ENCODE measurements at places on chromosomes 2 and 18.
A peak's percentile ranks its signal among the peaks of the same experiment; 100 is the strongest.

GRCh38 chr2:30664761-30665358 lies 142.4 kb downstream of the CAPN13 start:
- DNase-seq: no peak

DNA sequence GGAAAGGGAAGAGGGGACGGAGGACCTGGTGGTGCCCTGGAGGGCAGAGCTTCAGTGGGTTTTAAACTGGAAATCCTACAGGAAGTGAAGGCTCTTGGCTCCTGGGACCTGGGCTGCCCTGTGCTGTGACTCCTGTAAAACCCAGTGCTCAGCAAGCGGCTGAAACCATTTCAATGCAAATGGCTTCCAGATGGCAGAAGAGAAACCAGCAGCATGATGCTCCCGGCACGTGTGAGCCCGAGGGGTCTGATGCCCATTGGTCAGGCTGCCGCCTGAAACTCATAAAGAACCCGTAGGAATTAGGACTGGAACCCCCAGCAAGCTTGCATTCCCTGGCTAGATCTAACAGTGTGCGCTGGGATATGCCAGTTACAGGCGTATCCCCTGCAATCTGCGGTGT lies 109.2 kb upstream of the THOC1 start:
- DNase-seq: no peak

DNA sequence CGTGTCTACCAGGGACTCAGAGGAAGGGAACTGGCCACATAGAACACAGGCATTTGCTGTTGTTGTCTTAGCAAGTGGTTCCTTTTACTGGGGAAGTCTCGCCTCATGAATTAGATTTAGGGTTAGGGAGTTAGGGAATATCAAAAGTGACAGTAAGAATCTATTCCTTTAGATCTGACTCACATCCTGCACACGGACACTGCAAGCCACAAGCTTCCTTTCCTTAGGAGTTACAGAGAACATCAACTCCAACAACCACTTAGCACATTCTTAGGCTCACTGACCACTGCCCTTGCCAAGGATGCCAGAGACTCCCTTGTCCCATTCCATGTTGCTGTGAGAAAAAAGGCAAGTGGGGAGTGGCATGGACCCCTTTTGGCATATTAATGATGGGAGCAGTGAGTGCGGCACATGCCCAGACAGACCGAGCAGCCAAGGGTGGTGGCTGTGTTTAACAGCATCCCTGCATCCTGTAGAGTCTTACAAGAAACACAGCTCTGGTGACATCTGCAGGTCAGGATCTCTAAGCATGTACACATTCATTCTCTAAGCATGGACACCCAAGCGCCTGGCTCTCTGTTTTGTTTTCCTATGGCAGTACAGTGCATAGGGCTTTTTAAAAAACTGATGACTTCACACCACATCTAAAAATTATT lies 745.6 kb upstream of the RAB6C start:
- DNase-seq: peak; percentile 23

DNA sequence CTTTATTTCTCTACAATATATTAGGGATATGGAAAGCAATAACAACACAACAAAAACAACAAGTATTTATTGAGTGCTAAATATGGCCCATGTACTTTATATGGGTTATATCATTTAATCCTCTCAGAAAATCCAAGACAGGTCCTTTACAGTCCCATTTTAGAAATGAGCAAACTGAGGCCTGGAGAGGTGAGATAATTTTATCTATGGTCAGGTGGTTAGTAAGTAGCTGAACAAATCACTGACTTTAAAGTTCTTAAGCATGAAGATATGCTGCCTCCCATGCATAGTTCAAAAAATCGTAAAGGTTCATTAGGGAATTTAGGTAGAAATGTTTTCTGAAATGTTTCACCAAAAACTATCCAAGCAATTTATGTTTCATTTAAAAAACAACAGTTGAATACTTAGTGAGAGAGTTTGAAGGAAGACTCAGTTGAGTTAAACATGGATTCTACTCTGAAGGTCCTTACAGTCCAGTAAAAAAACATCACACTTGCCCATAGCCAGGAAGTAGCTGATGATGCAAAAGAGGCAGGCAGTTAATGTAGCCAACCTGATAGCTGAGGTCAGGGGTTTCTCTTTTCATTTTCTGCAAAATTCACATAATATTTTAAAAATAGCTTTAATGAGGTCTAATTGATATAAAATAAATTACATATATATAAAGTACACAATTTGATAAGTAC lies 7.6 kb upstream of the NFE2L2 start:
- DNase-seq: no peak

DNA sequence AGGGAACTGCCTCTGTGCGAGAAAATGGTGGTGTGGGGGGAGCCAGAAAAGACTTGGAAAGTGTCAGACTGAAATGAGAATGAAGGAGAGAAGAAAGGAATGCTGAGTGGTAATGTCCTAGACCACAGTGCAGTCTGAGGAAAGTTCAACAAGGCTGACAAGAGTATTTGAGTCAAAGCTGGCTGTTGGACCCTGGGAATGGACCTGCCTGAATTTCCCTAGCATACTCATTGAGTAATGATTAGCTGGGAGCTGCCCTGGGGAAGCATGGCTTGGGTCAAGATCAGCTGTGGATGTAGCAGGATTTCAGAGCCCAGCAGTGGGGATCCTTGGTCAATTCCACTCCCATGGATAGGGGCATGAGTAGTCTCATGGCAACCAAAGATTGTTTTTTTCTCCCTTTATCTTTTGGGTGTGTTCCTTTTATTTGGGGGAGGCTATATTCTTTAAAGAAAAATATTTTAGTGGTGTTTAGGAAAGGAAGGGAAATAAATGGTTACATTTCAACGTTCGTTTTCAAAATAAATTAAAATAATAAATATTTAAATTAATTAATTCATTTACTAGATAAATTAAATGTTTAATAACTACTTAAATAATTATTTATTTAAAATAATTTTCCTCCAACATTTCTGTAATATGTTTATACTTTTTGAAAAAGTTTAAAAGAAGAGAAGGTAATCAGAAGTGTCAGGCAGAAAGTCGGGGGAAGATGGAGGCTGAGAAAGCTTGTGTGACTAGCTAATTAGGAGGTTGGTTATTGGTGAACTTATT lies 15.9 kb upstream of the LHCGR start:
- no peak for DNase-seq

All from GDM1 (cell line).